Endothelial cell of umbilical vein (primary cell): ENCODE measurements at places on chromosomes 4 and X. TPM values are rescaled to one million over a fixed set of nuclear protein-coding genes. Genes with fewer than 3 reads are reported as not detected.

Gene VCX3B
- total RNA-seq, result not detected in 2 replicates

Gene ASMT
- total RNA-seq, result not detected in 2 replicates

Gene MAGEA1
- not detected in 2 replicates for total RNA-seq

Gene CXCL6
- total RNA-seq, result 0.25 and 1.2 TPM in 2 replicates

Gene NPFFR2
- 0.23 TPM in 1 of 2 replicates, not detected in the other for total RNA-seq

GRCh38 chr4:7359400-7360062, 75.2 kb downstream of the PSAPL1 start:
- no peak for DNase-seq

- peak; percentile 58 for DNase-seq
These were observed 35.5 kb downstream of the SLIT2 start for GRCh38 chr4:20287246-20287645.

- no peak for DNase-seq
These were observed 92.6 kb downstream of the CCSER1 start for GRCh38 chr4:90219822-90220221.

DNA sequence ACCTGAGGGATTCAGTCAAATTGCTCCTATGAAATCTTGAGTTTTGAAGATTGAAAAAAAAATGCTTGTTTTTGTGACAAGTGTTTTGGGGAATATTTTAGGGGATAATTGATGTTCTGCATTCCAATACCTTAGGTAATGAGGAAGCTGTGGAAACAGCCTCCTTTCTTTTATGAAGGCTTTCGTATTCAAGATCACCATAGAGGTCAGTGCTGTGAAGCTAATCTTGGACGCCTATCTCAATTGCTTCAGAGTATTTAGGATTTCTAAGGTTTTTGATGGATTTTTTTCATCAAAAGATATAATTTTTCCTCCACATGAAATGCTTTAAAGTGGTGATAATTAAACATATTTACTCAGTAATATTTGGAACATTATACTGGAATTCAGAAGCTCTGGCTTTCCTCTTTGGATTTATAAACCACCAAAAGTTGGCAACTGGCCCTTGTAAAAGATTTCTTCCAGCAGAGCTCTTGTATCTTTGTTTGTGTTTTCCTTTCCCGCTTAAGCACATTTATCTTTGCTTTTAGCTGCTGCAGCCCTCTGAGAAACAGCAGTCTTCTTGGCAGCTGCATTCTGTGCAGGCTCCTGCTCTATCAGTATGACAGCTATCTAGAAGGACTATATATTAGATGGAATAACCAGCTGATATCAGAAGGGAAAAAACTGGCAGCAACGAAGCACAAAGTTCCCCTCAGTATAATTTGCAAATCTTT, 63.7 kb downstream of the HMGB2 start:
- no peak for DNase-seq

GRCh38 chr4:146949559-146949958, 3.9 kb upstream of the TTC29 start:
- no peak for DNase-seq

DNA sequence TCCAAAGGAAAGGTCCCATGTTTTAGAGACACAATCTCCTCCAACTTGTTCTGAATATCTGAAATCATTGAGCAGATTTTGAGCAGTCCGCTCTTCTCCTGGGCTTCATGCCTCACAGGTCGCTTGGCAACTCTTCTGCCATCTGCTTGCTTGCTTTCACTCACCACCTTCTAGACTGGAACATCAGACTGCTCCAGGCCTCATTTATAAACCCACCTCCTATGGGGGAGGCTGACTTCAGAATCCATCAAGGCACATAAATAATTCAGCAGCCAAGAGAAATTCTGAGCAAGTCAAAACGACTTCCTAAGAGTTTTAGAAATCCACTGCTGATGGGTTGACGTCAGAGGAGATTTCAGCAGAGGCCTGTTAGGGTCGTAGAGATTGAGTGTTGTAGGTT, 64.1 kb downstream of the FAM184B start:
- no peak for DNase-seq

DNA sequence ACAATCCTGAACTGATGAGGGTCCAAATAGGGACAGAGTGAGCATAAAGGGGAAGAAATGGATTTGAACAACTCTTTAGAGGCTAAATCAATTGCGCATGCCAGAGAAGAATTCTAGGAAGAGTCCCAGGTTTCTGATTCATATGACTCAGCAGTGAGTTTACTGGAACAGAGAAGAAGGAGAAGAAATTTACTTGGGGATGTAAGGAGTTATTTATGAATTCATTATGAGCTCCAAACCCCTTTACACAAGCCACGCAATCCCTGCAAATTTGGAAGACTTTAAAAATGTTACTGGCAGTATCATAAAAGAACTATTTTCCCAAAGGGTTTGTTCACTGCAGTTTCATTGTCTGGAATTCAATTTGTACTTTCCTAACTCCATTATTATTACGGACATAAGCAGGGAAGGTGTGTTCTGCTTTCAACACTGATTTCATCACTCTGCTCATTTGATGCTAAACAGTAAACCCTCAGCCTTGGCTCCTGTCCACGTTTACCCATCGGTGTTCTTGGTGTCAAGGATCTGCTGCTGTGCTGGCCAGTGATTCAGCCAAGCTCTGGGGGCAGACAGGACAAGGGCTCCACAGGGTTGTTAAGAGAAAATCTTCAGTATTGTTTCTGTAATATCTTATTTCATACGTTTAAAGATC, 273.7 kb downstream of the HNRNPD start:
- no peak for DNase-seq

GRCh38 chr4:84159762-84160161, 339.3 kb downstream of the NKX6-1 start:
- DNase-seq, result no peak

- no peak for DNase-seq
These were observed 14.2 kb downstream of the SEPSECS start for GRCh38 chr4:25146076-25146475.

- DNase-seq, result no peak
These were observed at the start of gene MAB21L2 for GRCh38 chr4:150582146-150582872. TSS of gene MAB21L2 (plus strand) at chr4:150582151. CDS start at chr4:150583030, 879 bp downstream.
